ENCODE measurements at places on chromosomes 7 and 10.

- no peak for DNase-seq
Measured at GRCh38 chr7:96920064-96920463, 85.3 kb upstream of the DLX6 start.

DNA sequence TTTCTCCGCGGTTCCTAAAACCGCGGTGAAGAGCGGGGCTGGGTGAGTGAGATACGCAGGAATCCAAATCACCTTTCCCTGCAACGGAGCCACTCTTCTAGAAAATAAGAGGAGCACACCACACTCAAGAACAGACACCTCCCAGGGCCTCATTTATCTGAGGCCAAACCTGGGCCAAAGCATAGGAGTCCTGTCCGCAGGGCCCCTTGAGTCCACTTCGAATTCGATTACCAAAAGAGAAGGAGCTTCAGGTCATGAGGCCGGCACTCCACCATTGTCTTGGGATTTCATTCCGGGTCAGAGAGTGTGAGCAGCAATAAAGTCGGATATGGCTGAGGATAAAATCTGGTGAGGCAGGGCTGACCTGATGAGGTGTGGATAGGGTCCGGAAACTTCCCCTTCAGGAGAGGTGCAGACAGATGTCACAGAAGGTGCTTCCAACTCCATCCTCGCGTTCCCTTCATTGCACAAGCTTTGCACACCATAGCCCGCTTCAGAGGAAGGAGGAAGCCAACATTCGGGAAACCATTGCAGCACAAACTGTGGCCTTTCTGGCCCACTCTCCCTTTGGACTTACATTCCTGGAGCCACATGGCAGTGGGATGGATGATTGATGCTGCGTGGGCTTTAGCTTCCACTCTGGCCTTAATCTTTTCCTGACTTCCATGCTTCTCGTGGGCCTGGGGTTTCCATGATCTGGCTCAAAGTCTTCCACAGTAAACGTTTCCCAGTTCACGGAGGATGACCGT is 27.2 kb upstream of the ZNF273 start:
- no peak for DNase-seq

- DNase-seq, result no peak
Measured at GRCh38 chr7:55055479-55055878, 36.7 kb downstream of the EGFR start.

DNA sequence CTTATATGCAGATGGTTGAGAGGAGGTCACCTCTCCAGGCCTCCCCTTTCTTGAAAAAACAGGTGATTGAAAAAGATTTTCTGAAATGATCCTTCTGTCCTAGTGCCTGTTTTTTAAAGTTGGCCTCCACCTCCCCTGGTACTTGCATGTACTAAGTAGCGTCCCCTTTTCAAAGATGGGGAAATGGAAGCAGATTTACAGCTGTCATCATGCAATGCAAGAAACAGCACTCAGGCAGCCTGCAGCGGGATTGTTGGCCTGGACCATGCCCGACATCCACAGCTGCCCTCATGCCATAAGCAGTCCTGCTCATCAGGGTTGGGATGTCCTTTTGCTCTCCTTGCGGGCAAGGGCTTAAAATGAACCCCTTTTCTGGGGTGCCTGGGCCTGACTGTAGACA is 127.2 kb upstream of the MGMT start:
- DNase-seq, result no peak

GRCh38 chr10:31928549-31929260 is at the start of gene ARHGAP12:
Gene ARHGAP12 (minus strand): TSS chr10:31928831. CDS start chr10:31908855, 19,976 bp downstream.
- no peak for DNase-seq

GRCh38 chr7:96143495-96144259 is 178.2 kb downstream of the SLC25A13 start:
- DNase-seq, result no peak

Measured in HS-5 (cell line).